ENCODE measurements at places on chromosomes 2 and 18. TPM values are rescaled to one million over a fixed set of nuclear protein-coding genes. Genes with fewer than 3 reads are reported as not detected.

RGPD8 gene
- 4.6 TPM for total RNA-seq

GAL3ST2 gene
- 0.28 TPM for total RNA-seq

KCNG2 gene
- total RNA-seq: not detected

KCNK3 gene
- 1.5 TPM for total RNA-seq
